ENCODE measurements at places on chromosomes 1 and 21.

DNA sequence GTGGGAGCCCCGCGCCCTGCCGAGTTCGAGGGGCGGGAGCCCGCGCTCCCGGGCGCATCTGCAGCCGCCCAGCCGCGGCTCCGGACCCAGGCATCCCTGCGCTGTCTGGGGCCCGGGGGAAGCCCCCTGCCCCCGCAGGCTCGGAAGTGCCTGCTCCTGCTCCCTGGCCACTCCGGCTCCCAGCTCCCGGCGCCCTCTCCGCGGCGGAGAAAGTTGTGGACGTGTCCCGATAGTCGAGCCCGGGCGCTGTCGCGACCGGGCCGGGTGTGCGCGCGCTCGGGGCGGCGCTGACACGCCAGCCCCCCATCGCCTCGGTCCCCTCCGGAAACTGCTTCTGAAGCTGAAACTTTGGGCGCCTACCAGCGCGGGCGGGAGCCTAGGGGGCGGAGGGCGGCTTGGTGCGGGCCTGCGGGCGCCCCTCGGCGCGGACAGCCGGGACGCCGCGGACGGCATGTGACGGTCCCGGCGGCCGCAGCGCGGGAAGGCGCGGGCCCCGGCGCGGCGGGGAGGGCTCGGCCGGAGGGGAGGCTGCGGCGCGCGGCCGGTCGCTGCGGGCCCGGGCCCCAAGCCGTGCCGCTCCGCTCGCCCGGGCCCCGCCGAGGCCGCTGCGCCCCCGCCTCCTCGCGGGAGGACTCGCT lies 515 bp downstream of the MAN1C1 start:
- DNase-seq: no peak

DNA sequence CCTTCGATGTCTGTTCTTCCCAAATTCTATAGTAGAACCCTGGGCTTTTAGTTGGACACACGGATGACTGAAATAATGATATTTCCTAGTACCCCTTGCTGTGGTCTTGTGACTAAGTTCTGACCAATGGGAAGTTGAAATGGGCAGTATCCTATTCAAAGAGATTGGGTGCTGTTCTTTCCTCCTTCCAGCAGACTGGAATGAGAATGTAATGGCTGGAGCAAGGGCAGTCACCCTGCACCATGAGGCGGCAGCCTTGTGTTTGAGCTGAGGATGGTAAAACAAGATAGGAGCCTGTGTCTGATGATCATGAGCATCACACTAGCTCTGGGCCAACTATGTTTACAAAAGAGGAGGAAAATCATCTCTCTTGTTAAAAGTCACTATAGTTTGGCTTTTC lies 5.1 kb upstream of the SRM start:
- no peak for DNase-seq

- no peak for DNase-seq
These were observed 12.6 kb upstream of the ALG14 start for GRCh38 chr1:95085376-95085775.

GRCh38 chr1:233960386-233960785 lies 55.9 kb downstream of the SLC35F3 start:
- no peak for DNase-seq

DNA sequence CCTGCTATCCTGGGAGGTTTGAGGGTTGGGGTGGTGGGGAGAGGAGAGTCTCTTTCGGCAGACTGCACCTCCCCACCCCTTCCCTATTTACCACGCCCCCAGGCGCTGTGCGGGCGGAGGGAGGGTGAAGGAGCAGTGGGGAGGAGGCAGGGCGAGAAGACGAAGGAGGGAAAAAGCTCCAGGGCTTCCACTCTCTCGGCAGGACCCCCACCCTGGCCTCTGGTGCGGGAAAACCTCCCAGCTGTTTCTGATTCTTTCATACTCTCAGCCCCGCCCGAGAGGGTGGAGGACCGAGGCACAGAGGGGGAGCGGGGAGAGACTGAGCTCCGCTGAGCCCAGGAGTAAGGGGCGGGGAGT lies 866 bp upstream of the WNT2B start:
- DNase-seq: no peak

GRCh38 chr1:9960011-9960410 lies 16.7 kb downstream of the NMNAT1 start:
- no peak for DNase-seq

GRCh38 chr1:29793101-29793546 lies 556.8 kb downstream of the PTPRU start:
- peak; percentile 33 for DNase-seq

DNA sequence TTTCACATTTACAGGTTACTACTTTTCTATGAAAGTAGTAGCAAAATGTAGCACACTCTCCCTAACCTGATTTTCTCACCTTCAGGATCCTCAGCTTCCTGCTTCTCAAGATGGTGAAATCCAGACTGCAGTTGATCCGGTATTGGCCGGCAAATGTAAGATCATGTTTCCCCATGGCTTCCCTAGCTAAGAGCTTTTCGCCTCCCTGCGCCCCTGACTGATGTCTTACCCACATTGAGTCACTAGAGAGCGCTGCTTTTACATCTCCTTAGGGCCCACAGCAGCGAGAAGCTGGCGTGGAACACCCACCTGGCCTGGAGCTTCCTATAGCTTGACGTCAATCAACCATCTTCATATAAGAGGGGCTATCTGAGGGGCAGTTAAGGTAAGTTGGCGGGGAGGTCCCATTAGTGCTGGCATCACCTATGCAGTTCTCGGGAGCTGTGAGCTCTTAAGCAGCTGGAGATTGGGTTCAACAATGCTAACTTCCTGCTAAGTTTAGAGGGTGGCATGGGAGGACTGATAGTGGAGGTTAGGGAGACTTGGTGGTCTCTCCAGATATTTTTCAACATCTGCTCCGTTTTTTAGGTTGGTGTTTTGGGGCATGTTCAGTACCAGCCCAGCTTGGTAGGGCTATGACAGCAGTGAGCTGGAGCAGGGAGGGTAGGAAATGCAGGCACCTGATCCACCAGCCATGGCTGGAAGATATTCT lies 5.5 kb downstream of the PTPN7 start:
- DNase-seq: peak; percentile 60

- no peak for DNase-seq
These were observed 90.2 kb downstream of the TGFBR3 start for GRCh38 chr1:91795591-91796389.

- no peak for DNase-seq
These were observed 33.6 kb downstream of the CD55 start for GRCh38 chr1:207355060-207355459.

DNA sequence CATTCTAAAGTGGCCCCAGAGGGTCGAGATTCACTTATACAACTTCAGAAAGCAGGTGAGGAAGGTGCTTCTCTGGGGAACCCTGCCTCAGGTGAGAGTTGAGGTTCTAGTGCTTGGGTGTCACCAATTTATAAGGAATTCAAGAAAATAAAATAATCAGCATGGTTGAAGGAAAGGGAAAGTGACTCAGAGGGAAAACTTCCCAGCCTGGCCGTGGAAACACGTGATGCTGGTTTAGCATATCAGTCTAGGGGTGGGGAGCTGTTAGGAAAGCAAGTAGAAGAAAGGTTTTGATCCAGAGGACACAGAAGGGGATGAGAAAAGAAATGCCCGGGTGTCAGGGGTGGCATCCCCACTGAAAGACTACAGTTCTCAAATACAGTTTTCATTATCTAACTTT lies 37.7 kb upstream of the TMEM125 start:
- DNase-seq: no peak

- no peak for DNase-seq
These were observed 351.9 kb upstream of the CAMK1G start for GRCh38 chr1:209231476-209232156.
